ENCODE measurements at places on chromosomes 1 and 21. TPM values are rescaled to one million over a fixed set of nuclear protein-coding genes. Genes with fewer than 3 reads are reported as not detected.

Gene CCDC24
- total RNA-seq = 2.2 TPM

Gene C1orf141
- total RNA-seq = not detected

Gene ANGPTL3
- total RNA-seq = not detected

- H3K4me1 ChIP-seq = no peaks in the 10 kb centered on the region
- no peak overlapping the region for H3K27ac ChIP-seq
- H3K4me3 ChIP-seq = no peak overlapping the region
- no peak for DNase-seq
- H3K27me3 ChIP-seq = no peaks in the 10 kb centered on the region
These were observed 341.0 kb upstream of the USP24 start for GRCh38 chr1:55555956-55556725.

DNA sequence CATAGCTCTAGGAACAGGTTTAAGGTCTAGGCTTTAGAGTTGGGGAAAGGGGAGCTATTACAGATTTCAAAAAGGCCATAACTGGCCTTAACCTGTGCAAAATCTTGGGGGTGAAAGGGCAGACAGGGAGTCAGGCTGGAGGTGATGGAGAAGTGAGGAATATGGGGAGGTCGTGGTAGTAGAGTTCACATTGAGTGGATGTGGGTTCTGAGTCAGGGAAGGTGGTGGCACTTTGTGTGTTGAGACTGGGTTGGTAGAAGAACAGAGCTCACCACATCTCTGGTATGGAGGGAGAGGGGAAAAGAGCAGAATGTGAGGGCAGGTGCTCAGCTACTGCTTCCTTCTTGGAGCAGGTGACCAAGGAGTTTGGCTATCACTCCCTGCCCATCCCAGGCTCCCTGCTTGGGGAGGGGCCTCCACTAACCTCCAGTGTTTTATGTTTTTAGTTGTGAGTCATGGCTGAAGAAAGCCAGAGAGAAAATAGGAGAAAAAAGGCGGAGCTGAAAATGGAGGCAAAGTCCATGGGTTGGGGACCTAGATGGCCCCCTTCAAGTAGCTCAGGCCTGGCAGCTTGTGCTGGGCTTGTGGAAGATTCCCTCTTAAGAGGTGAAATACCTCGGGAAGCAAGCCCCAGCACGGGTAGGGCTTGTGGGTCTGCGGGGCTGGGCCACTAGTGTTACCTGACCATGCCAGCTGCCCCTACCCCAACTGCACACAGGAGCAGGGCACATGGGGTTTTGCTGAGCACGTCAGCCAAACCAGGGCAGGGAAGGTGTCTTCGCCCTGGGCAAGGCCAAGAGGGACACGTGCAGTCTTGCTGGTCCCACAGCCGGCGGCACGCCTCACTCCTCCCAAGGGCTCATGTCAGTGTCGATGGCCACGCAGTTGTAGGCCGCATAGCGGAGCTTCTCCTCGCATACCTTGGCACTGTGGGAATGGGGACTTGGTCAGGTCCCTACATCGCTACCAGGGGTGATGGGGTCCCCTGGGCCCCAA is 8.2 kb downstream of the HECTD3 start:
- no peak for DNase-seq
- H3K4me1 ChIP-seq = peaks cover 9% of the 10 kb centered on the region
- no peak overlapping the region for H3K4me3 ChIP-seq
- H3K36me3 ChIP-seq = peaks cover 49% of the 10 kb centered on the region

GRCh38 chr1:6103111-6103853 is 57.6 kb downstream of the KCNAB2 start:
- no peaks in the 10 kb centered on the region for H3K27me3 ChIP-seq
- H3K4me1 ChIP-seq = no peaks in the 10 kb centered on the region
- DNase-seq = no peak

DNA sequence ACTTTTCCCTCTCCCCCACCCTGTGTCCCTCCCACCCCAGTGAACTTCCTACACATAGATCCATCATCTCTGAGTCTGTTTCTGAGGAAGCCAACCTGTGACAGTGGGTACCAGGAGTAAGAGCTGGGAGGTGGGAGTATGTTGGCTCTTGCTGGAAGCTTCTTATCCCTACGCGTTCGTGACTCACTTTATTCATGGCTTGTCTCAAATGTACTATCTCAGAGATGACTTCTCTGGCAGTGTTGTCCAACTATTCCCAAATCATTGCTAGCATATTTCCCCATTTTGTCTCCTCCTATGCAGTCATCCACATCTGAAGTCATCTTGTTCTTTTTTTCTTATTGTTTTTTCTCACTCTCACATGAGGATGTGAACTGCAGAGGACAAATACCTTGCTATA is 88.0 kb downstream of the HIVEP3 start:
- no peak for DNase-seq
- no peaks in the 10 kb centered on the region for H3K27me3 ChIP-seq
- H3K4me3 ChIP-seq = no peak overlapping the region
- no peak overlapping the region for H3K27ac ChIP-seq
- H3K36me3 ChIP-seq = no peaks in the 10 kb centered on the region
- H3K4me1 ChIP-seq = no peaks in the 10 kb centered on the region

DNA sequence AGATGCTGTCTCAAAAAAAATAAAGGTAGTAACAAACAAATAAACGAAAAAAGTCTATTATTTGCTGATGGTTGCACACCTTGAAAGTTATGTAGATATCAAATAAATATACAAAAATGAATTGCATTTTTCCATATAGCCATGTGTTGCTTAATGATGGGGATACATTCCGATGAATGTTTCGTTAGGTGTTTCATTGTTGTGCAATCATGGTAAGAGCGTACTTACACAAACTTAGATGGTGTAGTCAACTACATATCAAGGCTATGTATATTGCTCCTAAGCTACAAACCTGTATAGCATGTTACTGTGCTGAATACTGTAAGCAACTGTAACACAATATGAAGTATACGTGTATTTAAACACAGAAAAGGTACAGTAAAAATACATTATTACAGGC is 34.4 kb downstream of the AHCTF1 start:
- H3K27me3 ChIP-seq = no peaks in the 10 kb centered on the region
- H3K36me3 ChIP-seq = peaks cover 65% of the 10 kb centered on the region
- no peak overlapping the region for H3K27ac ChIP-seq
- no peak for DNase-seq
- no peak overlapping the region for H3K4me3 ChIP-seq
- H3K4me1 ChIP-seq = peaks cover 6% of the 10 kb centered on the region

DNA sequence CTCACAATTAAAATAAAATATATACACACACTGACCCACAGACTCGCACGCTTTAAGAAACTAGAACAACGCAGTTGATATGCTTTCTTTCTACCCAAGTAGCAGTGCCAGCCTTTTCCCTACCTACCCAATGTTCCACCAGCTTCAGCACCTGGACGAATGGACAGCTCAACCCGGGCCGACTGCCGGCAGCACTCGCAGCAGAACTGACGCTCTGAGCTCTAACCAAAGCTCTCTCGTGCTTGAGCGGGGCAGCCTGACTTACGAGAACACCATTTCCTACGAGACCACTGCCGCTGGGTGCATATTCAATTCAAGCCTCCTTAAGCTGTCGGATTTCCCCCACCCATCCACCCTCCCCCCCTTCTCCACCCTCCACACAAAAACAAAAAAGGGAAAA is 127.4 kb upstream of the DPYD start:
- peaks cover 42% of the 10 kb centered on the region for H3K4me1 ChIP-seq
- peaks cover 3% of the 10 kb centered on the region for H3K36me3 ChIP-seq
- peak overlapping the region; percentile 9 for H3K4me3 ChIP-seq
- peaks cover 73% of the 10 kb centered on the region for H3K27me3 ChIP-seq
- H3K27ac ChIP-seq = no peak overlapping the region
- peak; percentile 78 for DNase-seq

DNA sequence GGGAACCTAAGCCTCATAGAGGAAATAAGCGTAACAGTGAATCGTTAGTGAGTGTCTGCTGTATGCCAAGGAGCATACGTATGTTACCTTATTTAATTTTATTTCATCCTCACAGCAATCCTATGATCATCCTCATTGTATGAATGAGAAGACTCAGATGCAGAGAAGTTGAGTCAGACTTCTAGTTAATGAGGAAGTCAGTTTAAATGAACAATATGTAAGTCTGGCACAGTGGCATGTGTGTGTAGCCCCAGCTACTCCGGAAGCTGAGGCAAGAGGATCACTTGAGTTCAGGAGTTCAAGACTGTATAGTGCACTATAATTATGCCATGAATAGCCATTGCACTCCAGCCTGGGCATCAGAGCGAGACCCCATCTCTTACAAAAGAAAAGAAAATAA is 148.0 kb downstream of the ZZZ3 start:
- H3K4me3 ChIP-seq = no peak overlapping the region
- H3K27ac ChIP-seq = no peak overlapping the region
